Stimulated activated CD8-positive, alpha-beta memory T cell treated with anti-CD3 and anti-CD28 coated beads, Interleukin-7, amount 100 ng/mL, for 24 hours (primary cell): ENCODE measurements at places on chromosomes 6 and 20.

- no peak for DNase-seq
Measured at GRCh38 chr6:35972471-35973367, 51.7 kb downstream of the SLC26A8 start.

- no peak for DNase-seq
Measured at GRCh38 chr20:58048096-58048702, 180.3 kb downstream of the ANKRD60 start.

- DNase-seq, result no peak
Measured at GRCh38 chr6:56573624-56574023, 69.1 kb downstream of the DST start.

GRCh38 chr6:116529466-116530290 lies 15.8 kb downstream of the TRAPPC3L start:
- no peak for DNase-seq

- DNase-seq, result no peak
Measured at GRCh38 chr6:73285674-73286283, 22.8 kb upstream of the KHDC1 start.

GRCh38 chr20:4071178-4071693 lies 55.9 kb upstream of the RNF24 start:
- DNase-seq, result no peak
